Fibroblast of lung (primary cell): ENCODE measurements at places on chromosomes 4 and X. TPM values are rescaled to one million over a fixed set of nuclear protein-coding genes. Genes with fewer than 3 reads are reported as not detected.

- peak; percentile 29 for DNase-seq
Observed at GRCh38 chrX:13051529-13052172, 7.2 kb upstream of the FAM9C start.

DNA sequence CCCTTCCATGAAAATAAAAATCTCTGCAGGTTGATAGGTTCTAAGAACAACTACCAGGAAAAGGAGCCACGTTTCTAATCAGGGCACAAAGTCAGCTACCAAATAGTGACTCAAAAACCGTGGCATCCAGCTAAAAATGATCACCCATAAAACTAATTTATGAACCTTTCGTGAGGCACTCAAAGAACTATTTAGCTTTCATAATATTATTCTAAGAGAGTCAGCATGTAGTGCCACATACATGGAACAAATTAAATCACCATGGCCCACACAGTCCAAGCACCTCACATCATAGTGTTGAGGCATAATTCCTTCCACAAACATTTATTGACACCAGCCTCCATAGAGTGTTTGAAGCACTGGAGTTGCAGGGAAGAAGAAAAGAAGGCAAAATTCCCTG, 252.0 kb upstream of the PPARGC1A start:
- DNase-seq = no peak

- DNase-seq = no peak
Observed at GRCh38 chr4:121651597-121651996, 45.2 kb downstream of the ANXA5 start.

- DNase-seq = no peak
Observed at GRCh38 chr4:120616041-120616440, 306.5 kb downstream of the PRDM5 start.

DNA sequence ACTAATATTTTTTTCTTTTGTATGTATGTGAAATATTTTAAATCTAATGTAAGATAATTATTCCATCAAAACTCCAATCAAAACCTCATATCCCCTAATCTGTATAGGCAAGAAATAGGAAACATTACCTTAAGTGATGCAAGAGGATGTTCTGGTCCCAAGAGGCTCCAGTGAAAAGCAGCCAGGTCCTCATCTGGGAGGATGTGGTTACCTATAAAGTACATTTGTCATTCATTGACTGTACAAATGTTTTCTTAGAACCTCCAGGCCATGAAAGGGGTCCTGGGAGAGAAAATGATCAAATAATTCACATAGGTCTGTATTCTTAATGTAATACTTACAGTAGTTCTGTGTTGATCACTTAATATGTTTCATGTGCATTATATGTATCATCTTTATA, 25.5 kb downstream of the FAM120C start:
- DNase-seq = no peak

GRCh38 chr4:163385466-163385865, 41.8 kb downstream of the NPY5R start:
- no peak for DNase-seq

DNA sequence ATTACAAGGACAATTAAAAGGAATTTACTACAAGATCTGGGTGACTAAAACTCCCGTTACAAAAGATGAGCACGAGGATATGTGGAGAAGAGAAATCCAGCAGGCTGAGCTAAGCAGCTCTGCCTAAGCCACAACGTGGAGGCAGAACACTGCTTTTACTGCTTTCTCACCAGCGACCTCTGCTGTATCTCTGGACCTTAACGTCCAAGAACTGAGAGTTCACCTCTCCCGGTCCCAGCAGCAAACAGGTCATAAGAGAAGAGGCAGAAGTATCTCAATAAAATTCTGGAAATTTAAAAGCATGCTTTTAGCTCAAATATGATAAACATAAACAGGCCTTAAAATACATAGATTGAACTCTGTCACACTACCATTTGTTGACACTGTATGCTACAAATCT, 81.0 kb downstream of the ADGRA3 start:
- DNase-seq = peak; percentile 63

DNA sequence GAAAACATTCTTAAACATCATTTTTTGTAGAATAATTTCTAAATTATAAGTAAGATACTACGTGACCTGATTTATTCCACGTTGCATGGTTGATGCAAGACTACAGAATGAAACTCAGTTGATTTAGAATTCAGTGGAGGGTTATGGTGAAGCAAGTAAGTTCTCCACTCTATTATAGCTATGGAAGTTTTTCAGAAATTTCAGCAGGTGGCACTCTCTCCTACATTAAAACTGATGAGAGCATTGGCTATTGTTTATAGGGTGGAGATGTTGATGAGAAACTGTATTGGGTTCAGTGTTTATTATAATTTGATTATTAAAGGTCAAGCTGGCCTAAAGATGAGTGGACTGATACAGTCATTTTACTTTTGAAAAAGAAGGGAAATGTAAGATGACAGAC, 88.0 kb downstream of the FNIP2 start:
- peak; percentile 54 for DNase-seq

- DNase-seq = no peak
Observed at GRCh38 chr4:189313861-189314513, 626.7 kb upstream of the FRG1 start.

- no peak for DNase-seq
Observed at GRCh38 chr4:78926826-78927225, 12.4 kb downstream of the PAQR3 start.

DNA sequence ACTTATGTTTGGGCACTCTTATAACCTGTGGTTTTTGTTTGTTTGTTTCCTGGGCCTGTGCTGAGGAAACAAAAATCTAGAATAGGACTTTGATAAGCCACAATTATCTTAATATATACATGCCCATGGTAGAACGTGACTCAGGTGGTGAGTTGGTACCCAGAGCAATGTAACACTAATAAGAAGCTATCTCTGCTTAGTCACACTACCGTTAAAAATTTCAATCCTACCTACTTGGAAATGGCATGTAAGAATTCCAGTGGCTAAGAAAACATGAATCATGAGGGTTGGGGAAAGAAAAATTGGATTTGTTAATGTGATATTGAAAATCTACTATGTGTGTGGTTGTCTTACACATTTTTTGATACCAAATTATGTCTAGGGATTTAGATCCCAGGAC, 30.5 kb upstream of the ADGRG2 start:
- DNase-seq = peak; percentile 59

- no peak for DNase-seq
Observed at GRCh38 chrX:150038315-150038714, 100.0 kb upstream of the EOLA2 start.

- no peak for DNase-seq
Observed at GRCh38 chr4:174402470-174403176, 118.9 kb downstream of the CEP44 start.

- no peak for DNase-seq
Observed at GRCh38 chr4:153116291-153116680, 88.0 kb upstream of the TRIM2 start.

- DNase-seq = no peak
Observed at GRCh38 chr4:35525192-35525978, 718.9 kb downstream of the ARAP2 start.

GRCh38 chr4:7933651-7934510, 5.8 kb downstream of the AFAP1 start:
- DNase-seq = peak; percentile 72

GRCh38 chrX:67893931-67894330, 350.1 kb downstream of the AR start:
- peak; percentile 6 for DNase-seq

DNA sequence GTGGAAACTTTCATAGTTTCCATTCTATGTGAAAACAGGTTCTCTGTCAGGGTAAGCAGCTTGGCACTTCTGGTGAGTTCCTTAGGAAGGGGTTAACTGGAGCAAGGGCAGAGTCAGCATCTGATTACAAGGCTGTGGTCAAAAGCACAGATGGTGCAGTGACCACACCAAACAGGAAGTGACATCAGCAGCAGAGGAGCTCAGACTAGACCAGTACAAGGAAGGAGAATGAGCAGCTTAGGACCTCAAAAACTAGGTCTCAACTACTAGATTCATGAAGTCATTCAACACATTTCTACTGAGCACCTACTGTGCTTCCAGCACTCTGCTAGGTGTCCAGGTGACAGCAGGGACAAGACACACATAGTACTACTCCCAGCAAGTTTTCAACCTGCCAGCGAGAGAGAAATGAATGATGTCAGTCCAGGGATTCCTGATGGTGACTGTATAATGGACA, 130.2 kb downstream of the AMELX start:
- DNase-seq = peak; percentile 84

DNA sequence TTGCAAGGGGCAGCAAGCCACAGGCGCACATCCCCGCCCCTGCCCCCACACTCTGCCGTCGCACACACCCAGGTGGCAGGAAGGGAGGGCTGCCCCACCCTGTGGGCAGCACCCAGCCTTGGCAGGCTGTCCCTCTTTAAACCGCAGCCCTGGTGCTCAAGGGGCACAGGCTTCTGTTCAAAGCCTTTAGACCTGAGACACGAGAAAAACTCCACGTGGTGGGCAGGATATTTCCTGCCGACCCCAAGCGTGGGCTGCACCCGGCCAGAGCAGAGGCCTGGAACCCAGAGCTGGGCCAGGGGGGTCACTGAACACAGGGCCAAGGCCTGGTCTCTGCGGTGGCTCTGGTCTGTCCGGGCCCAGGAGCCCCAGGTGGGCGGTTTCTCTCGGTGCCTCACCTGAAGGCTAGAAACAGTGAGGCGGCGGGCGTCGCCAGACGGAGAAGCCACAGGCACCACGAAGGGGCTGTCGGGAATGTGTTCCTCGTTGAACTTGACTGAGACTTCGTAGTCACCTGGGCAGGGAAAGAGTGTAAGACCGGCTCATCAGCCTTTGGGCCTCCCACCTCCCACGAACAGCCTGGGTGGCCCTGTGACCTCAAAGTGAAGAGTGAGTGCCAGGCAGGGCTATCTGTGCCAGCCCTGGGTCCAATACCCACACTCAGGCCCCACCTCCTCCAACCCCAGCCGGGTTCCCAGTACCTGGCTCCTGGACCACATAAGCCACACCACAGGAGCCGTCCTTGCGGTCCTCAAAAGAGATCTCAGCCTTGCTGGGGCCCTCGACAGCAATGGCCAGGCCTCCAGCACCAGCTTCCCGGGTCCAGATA, 23.0 kb downstream of the FLNA start:
- DNase-seq = no peak

DNA sequence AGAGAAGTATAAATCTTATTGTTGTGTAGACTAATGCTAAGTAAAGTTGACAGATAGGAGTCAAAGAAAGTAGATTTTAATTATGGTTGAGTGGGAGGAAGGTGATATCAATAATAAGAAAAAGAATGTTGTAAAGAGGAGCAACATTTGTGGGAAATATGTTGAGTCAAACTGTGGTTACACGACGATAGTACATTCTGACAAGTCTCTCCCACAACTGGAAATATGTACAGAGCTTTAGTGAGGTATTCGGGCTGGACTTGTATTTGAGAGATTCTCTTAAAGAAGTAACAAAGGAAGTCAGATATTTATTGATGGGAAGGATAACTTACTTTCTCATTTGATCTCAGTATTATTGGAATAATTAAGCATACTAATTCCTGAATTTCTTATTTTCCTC, 525.3 kb upstream of the MAGEB2 start:
- peak; percentile 50 for DNase-seq

GRCh38 chrX:97984641-97985040, 1100.9 kb downstream of the RPA4 start:
- no peak for DNase-seq

GRCh38 chr4:73224886-73225285, 33.7 kb downstream of the ANKRD17 start:
- DNase-seq = no peak

DNA sequence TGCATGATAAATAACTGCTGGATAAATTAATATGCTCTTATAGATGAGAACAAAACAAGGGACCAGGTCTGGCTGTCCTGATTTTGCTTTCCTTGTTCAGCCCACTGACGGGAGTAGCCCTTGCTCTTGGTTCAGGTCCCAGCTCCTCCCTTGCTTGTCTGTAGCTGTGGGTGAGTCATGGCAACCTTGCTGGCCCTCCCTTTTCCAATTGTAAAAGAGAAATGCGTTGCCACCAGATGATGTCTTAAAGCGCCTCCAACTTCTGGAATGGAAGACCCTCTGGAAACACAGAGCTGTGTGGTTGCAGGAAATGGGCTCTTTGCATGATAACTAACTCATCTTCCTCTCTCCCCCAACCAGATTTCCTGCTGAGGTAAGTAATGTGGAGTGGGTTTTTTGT, 171.4 kb downstream of the AASDH start:
- DNase-seq = peak; percentile 52

GRCh38 chr4:180993244-180993836, 1249.9 kb upstream of the TENM3 start:
- DNase-seq = no peak

- no peak for DNase-seq
Observed at GRCh38 chrX:103999234-103999633, 14.3 kb downstream of the H2BW1 start.

DNA sequence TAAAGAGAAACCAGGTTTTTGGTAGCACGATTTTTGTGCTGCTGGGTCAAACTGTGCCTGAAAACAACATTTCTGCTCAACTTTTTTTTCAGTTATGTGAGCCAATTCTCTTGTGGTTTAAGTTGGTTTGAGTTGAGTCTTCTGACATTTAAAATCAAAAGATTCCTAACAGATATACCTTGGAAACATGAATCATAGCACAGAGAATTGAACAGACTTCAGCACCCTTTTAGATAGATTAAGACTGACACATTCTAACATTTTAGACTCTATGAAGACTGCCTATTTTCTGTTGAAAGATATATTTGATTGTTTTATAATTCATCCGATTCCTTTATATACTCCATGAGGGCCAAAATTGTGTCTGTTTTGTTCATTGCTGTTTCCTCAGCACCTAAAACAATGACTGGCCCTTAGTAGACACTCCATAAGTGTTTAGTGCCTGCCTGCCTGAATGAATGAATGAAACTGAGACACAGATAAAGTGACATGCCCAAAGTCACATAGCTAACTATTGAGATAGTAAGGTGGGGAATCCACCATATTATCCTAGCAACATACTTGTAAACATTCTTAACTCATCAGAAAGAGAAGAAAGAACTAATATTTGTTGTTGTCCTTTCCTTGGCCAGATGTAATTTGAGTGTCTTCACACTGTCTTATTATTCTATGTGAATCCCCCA, 624.0 kb downstream of the MID1IP1 start:
- DNase-seq = no peak

DNA sequence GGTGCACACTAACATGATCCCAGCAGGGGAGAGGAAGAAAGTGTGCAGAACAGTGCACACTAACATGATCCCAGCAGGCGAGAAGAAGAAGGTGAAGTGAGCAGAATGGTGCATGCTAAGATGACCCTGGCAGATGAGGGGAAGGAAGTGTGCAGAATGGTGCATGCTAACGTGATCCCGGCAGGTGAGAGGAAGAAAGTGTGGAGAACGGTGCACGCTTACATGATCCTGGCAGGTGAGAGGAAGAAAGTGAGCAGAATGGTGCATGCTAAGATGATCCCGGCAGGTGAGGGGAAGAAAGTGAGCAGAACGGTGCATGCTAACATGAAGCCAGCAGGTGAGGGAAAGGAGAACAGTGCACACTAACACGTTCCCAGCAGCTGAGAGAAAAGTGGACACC, 83.7 kb downstream of the ACOX3 start:
- no peak for DNase-seq

The ZNF630 gene
- 2.1 and 4.3 TPM in 2 replicates for total RNA-seq

The F8A3 gene
- 0.99 and 1.0 TPM in 2 replicates for total RNA-seq

The MUC7 gene
- not detected in 2 replicates for total RNA-seq

The FGFBP1 gene
- total RNA-seq = not detected in 2 replicates

The ITM2A gene
- total RNA-seq = under 0.01 and 0.17 TPM in 2 replicates

The FGF13 gene
- 4.6 and 9.6 TPM in 2 replicates for total RNA-seq

The RTL3 gene
- total RNA-seq = not detected in 2 replicates

The VCX3A gene
- total RNA-seq = not detected in 2 replicates

The GABRB1 gene
- 0.17 TPM in 1 of 2 replicates, not detected in the other for total RNA-seq

The TRMT10A gene
- 6.7 and 11.1 TPM in 2 replicates for total RNA-seq

The MAOB gene
- 2.1 and 4.6 TPM in 2 replicates for total RNA-seq
